Left renal cortex interstitium (tissue), 4 donors: ENCODE measurements at places on chromosomes 1 and 21.

- no peak for DNase-seq
Measured at GRCh38 chr21:43340491-43341377, 86.2 kb downstream of the SIK1 start.

- no peak for DNase-seq
Measured at GRCh38 chr1:30682396-30683275, 40.7 kb downstream of the MATN1 start.

GRCh38 chr1:103120981-103121380, 12.7 kb upstream of the COL11A1 start:
- DNase-seq: no peak

DNA sequence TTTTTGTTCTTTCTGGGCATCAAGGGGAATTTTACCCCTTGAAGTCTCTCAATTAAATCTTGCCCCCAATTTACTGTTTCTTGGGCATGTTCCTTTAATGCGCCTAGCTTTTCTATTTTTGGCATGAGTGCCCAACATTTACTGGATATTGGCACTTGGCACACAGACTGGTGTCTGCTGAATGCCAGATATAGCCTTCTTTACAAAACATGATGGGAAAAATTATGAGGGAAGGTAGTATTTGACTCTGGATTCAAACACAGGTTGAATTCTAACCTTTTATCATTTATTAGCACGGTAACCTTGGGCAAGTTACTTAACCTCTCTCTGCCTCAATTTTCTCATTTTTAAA, 88.3 kb upstream of the GPR52 start:
- DNase-seq: no peak

DNA sequence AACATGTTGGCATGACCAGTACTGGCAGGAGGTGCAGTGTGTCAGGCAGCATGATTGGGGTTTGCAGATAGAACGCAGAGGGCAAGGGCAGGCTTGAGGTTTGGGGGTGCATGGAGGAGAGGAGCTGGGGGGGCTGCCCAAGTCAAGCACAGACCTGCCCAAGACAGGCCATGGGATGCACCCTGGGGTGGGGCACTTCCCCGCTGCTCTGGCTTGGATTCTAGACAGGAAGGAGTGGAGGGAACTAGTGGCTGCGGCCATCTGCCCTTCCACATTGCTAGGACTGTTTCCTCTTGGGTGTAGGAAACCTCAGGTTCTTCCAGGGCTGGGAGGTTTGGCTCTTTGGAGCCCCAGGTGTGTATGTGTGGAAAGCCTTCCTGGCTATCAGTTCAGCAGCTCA, 3.0 kb downstream of the PDXK start:
- no peak for DNase-seq

DNA sequence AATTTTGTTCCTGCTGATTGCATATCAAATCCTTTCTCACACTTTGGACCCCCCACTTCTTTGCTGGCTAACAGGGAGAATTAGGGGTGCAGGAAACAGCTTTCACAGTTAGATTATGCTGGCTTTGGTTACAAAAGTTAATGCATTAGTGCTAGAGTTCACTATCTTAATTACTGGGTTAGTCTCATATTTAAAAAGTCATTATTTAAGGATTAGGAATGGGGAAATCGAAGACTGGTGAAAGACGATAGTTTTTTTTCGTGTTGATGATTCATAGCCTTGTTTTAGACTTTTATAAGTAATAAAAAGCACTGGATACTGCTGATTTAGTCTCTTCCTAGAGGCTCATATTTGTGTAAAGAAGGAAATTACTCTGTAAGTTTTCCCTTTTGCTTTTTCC, 11.6 kb downstream of the ST6GALNAC3 start:
- DNase-seq: no peak

DNA sequence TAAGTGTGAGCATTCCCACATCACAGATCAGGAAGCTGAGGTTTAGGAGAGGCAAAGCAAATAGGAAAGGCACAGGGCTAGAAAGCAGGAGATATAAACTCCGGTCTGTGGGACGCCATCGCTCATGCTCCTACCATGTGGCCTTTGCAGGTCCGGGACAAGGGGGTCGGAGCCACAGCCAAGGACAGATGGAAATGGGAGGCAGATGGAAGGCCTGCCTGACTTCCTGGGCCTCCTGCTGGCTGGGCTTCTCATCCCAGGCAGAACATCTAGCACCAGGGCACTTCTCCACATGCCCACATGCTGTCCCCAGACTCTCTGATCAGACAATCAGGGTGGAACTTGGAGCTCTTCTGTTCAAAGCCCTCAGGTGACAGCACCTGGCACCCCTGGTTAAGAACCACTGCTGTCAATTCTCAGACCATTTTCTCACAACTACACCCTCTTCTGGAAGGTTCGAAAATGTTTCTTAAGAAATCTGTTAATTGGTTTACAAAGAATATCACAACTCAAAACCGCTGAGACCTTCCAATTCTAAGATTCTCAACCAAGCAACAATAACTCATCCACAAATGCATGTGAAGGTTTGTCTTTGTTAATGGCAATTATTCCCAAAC, 173.3 kb upstream of the EDN2 start:
- DNase-seq: no peak

GRCh38 chr21:21996891-21997290, 998.7 kb downstream of the NCAM2 start:
- DNase-seq: no peak

- no peak for DNase-seq
Measured at GRCh38 chr21:46114963-46115362, 17.1 kb downstream of the COL6A2 start.

DNA sequence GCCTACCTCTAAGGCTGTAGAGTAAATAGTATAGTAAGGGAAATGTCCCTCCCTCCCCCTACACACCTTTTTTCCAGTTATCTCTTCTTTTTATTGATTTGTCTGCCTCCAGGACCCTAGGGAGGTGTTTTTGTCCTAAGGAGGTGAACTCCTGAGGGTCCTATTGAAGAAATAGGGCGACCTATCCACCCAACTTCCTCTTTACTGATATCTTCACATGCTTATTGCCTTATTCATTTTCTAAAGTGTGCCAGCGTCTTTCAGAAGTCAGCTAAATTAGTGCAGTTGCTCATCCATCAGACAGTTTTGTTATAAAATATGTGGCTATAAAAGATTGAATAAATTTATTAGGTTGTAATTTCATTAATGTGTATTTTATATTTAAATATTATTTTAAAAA, 5.9 kb downstream of the BACH1 start:
- DNase-seq: no peak

- no peak for DNase-seq
Measured at GRCh38 chr1:1183833-1184775, 10.4 kb downstream of the TTLL10 start.

DNA sequence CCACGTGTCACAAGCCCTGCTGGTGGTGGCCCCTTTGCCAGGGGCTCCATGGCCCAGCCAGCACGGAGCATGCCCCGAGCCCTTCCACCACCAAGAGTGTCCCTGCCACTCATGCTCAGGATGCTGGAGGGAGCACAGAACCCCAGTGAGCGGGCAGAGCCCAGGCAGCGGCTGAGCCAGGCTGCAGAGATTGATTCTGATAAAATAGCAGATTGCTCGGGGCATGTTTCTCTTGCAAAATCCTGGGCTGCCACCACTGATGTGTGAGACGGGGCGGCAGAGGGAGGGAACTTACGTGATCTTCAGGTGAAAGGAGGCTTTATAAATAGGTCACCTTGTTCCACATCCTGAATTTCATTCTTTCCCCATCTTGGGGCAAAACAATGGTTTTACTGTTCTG, 53.2 kb downstream of the SPSB1 start:
- no peak for DNase-seq

DNA sequence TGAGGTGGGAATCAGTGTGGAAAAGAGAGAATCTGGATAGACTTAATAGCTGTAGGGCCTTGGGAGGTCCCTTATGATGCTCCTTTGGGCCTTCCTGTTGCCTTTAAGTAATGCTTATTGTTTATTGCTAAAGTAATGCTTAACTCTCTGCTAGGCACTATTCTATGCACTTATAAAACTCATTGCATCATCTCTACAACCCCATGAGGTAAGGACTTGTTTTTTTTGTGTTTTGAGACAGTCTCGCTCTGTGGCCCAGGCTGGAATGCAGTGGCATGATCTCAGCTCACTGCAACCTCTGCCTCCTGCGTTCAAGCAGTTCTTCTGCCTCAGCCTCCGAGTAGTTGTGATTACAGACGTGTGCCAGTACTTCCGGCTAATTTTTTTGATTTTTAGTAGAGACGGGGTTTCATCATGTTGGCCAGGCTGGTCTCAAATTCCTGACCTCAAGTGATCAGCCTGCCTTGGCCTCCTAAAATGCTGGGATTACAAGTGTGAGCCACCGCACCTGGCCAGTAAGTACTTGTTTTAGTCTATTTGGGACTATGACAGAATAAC, 22.3 kb downstream of the NECAP2 start:
- DNase-seq: no peak
